Aorta (tissue), 5 donors: ENCODE measurements at places on chromosomes 16 and 17.

DNA sequence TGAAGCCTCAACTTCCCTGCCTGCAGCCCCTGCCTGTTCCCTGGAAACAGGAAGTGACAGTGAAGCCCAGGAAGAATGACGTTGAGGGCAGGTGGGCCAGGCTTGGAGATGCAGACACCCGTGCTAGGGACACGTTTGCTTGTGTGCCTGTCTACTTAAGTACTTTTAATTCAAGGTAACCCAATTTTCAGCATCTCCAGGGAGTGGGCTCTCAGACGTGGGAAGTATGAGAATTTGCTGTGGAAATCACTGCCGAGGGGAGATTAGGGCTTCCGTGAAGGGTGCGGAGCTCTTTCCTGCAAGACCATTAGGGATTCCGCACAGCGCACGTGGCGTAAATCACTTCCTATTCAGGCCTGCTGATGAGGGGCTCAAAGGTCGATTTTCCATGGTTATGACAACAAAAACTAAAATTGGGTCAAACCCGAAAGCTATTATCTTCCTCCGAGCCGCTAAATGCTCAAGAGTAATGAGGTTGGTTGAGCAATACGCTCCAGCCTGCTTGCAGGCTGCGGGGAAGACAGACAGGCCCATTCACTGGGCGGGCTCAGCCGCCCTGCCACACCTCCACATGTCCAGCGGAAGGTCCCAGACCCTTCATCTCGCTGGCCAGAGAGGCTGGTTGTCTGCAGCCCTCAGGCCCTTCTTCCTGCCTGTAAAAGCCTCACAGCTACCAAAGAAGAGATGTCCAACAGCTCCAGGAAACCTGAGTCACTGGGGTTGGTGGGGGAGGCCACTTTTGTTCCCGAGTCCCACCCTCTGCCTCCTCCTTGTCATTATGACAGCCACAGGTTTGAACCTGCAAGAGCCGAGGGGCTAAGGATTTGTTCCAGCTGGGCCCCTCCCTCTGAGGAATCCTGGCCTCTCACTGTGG lies 109.9 kb downstream of the RBFOX3 start:
- no peak for DNase-seq

- DNase-seq, result peak; percentile 53
Observed at GRCh38 chr17:82320956-82321927, 3.8 kb upstream of the CD7 start.

DNA sequence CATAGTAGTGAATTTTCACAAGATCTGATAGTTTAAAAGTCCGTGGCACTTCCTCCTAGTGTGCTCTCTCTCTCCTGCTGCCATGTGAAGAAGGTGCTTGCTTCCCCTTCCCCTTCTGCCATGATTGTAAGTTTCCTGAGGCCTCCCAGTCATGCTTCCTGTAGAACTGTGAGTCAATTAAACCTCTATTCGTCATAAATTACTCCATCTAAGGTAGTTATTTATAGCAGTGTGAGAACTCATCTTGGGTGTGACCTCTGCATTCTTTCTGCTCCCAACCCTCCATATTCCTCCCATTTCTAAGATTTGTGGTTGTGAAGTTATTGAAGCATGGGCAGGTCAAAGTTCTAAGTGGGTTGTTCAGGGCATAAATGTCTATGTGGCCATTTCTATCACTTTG lies 62.1 kb upstream of the ADAMTS18 start:
- no peak for DNase-seq

DNA sequence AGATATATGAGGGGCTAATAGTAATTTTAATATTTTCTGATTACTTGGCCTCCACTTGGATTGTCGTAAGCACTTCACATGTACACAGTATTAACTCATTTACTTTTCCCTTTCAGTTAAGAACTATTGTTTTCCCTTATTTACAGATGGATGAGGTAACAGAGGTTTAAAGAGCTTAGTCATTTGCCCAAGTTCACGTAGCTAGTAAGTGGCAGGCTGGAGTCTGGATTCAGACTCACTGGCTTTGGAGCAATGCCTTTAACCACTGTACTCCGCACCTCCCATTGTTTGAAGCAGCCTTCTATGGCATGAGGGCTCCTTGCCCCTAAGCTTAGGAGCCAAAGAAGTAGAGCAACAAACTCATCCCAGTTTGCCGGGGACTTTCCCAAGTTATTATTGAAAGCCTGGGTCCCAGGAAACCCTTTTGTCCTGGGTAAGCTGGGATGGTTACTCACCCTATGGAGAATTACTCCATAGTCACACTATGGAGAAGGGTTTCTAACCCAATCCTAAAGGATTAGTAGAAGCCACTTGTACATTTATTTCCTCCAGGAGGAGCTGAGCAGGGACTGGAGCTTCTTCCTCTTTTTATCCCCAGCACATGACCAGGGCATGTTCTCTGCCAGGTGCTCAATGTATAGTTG lies 12.3 kb downstream of the FOXL1 start:
- DNase-seq, result no peak

DNA sequence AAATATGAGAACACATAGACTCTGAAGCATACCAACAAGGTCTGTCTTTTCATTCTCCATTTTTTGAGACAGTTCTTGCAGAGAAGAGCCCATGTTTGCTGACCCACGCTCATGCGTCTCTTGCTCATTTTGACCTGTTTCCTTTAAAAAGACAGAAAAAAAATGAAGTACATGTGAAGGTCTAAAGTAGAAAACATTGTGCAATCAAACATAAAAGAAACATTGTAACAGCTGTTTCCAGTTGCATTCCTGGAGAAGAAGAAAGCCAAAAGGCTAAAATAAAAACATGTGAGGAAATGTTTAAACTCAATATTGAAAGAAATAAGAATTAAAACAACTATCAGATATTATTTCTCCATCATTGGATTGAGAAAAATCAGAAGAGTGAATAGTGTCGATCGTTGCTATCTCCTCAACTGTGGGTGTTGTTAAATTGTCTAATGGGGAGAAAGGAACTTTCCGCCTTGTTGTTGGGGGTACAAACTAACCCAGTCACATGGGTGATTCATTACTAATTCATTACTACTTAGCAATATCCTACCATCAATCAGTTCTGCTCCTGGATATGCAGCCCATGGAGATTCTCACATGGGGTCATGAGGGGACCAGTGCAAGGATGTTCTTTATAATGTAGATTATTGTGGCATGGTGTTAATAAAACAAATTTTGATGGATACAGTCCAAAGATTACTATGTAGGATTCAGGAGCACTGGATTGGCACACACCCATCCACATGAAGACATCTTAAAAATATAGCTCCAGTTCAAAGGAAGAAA lies 9.5 kb downstream of the ABCA9 start:
- DNase-seq, result no peak

DNA sequence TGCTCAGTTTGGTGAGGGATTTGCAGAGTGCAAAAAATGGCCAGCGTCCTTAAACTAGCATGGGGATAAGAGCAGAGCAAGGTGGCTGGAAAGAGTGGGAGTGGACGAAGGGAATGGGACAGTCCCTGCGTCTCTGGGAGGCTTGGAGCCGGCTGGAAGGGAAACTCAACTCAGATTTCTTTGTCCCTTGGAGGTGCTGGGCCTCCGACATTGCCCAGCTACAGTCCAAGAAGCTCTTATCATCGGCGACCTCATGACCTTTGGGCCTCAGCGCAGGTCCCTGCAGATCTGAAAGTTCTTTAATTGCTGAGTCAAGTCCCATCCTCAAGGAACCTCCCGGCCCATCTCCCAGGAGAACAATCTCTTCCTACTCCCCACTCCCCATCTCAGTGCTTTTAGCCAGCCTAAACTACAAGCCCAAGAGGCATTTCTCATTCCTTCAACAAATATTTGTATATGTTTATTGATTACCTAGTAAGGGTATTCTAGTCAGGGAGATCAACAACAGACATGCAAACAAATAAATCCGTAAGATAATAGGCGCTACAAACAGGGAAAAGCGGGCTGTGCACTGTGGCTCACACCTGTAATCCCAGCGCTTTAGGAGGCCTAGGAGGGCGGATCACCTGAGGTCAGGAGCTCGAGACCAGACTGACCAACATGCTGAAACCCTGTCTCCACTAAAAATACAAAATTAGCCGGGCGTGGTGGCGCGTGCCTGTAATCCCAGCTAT lies 985 bp upstream of the TMEM107 start:
- DNase-seq, result no peak

DNA sequence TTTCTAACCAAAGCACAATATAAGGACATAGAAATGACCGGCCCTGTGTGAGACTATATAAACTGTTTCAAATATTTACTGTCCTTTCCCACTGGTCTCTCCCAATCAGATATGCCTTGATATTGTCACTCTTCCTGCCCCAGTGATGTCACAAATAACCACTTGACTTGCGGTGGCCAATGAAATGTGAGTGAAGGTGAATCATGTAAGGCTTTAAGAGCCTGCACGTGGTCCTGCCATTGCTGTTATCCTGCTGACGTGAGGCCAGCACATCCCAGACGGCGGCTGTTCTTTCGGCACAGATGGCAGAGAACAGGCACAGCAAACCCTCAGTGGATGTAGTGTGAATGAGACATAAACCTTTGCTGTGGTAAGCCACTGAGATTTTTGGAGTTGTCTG lies 5.4 kb upstream of the KLHL11 start:
- DNase-seq, result no peak

GRCh38 chr16:61371388-61371787 lies 664.9 kb downstream of the CDH8 start:
- DNase-seq, result no peak

GRCh38 chr17:21249086-21249795 lies 4.0 kb downstream of the NATD1 start:
- DNase-seq, result no peak

DNA sequence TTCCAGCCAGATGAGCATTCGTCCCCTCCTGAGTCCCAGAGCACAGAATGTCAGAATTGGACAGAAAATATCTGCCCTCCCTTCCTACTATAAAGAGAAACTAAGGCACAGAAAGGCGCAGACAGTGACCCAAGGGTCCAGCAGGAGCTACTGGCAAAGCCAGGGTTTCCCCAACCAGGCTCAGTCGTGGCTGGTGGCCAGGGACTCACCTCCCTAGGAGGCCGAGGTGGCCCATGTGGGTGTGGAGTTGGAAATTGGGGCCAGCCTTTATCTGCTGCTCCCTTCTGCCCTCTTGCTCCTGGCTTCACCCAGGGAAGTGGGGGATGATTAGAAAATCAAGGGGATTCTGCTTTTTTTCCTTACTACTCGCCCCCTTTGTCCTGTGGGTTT lies 1.1 kb downstream of the DRC7 start:
- no peak for DNase-seq

DNA sequence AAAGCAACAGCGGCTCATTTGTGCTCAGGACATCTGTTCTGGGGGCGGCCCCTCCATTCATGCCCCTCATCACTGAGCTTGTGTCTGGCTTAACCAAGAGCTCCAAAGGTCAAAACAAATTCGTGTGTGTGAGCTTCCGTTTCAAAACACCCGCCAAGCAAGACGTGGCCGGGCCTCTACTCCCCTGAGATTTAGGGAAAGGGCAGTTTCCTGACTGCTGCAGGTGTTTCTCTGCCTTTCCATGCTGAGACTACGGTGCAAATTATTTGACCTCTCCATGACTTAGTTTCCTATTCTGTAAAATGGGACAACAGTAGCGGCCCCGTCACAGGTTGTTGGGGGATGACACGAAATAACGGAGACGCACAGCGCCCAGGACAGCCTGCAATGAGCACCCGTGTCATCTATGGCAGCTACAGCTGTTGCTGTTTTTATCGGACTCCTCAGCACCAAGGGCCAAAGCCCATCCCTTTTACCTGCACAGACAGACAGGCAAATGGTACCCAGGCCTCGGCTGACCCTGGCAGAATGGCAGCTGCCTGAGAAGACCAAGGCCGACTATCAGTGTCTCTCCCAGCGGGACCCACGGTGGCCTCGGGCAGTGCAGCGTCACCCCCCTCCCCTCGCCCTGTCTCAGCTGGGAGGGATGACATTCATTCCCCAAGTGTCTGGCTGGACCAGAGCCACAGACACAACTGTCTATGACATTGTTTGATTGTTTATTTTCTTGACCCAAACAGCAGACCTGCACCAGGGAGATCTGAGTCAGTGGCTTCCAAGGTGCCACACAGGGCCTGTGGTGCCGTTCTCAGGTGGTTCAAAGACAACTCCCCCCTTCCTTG lies 50.7 kb upstream of the DOC2B start:
- DNase-seq, result peak; percentile 55

DNA sequence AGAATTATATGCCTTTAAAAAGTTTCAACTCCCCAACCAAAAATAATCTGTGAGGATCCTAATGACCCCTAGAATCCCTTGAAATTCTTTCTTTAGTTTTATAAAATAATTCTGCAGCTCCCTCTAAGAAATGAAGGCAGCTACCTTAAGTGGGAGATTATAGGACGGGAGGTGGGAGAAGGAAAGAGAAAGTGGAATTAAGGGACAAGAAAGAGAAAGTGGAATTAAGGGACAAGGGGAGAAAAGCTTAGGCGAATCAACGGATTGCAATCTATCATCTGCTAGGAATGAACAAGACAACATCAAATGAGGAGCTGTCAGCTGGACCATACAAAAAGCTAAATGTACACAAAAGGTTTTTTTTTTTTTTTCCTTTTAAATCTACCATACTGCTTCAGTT lies 262.0 kb downstream of the ZFHX3 start:
- DNase-seq, result no peak

DNA sequence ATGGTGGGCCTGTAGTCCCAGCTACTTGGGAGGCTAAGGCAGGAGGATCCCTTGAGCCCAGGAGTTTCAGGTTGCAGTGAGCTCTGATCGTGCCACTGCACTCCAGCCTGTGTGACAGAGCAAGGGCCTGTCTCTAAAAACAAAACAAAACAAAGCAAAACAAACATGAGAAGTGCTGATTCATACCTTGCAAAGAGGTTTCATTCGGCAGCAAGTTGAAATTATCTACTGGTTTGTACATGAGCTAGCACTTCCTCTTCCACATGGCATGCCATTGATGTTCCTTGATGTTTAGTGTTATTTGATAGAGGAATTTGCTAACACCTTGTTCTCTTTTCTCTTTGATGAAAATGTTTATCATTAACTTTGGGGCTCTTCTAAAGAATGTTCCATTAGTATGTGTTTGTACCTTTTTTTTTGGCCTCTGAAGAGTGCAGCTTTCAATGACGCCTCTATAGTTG lies 50.6 kb downstream of the SPECC1 start:
- no peak for DNase-seq

- DNase-seq, result no peak
Observed at GRCh38 chr16:74078511-74079231, 217.9 kb upstream of the PSMD7 start.

GRCh38 chr17:8534498-8535188 lies 95.9 kb downstream of the MYH10 start:
- no peak for DNase-seq

DNA sequence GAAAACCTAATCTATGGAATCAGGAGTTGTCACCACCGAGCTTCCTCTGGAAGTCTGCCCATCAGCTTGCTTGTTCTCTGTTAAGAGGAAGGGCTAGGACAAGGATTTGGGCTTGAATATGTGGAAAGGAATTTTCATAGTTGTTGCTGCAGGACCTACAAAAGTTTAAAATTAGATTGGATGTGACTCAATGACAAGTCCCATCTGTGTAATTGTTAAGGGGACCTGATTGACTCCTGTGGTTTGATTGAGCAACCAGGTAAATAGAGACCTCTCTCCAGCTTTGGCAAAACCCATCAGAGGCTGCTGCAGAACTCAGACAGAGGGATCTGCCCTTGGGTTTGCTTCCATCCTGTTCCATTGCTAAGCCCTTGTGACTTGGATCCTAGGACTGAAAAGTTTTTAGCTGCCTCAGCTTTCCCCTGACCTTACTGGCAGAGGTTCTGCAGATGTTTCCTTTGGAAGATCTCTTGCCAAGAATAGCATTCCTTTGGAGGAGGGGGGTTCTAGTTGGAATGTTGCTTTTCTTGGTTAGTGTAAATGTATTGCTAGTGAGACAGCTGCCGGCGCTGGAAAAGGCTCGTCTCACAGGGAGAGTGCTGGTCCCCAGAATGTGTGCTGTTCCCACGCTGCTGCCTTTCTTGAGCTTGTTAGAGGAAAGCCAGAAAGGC lies 50.0 kb downstream of the SF3B3 start:
- no peak for DNase-seq

- no peak for DNase-seq
Observed at GRCh38 chr17:40697297-40697696, 6.3 kb downstream of the KRT24 start.
